Ovary (tissue), 10 donors: ENCODE measurements at places on chromosomes 2 and 18. TPM values are rescaled to one million over a fixed set of nuclear protein-coding genes. Genes with fewer than 3 reads are reported as not detected.

Gene TUBA3E
- 0.52 TPM for total RNA-seq

- no peak for DNase-seq
These were observed 990 bp upstream of the GDF7 start for GRCh38 chr2:20666005-20666303.

Gene CRACDL
- 22.4 TPM for total RNA-seq

DNA sequence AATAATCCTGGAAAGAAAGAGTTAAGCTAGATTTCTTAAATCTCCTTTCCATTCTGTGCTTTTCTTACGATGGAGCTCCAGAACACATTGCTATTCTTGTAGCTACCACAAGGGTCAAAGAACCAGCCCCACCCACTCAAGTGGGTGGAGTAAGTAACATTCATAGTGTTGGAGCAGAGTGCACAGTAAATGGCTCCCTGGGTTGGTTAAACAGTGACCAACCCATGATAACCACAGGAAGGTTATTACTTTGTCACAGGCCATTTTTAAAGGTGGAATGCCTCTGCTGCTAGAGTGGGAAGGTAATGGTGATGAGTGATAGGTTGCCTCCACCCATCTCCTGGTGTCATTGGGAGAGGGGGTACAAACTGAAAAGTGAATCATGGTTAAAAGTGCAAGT is 13.9 kb downstream of the ARPC2 start:
- no peak for DNase-seq

Gene MC4R
- total RNA-seq = not detected

DNA sequence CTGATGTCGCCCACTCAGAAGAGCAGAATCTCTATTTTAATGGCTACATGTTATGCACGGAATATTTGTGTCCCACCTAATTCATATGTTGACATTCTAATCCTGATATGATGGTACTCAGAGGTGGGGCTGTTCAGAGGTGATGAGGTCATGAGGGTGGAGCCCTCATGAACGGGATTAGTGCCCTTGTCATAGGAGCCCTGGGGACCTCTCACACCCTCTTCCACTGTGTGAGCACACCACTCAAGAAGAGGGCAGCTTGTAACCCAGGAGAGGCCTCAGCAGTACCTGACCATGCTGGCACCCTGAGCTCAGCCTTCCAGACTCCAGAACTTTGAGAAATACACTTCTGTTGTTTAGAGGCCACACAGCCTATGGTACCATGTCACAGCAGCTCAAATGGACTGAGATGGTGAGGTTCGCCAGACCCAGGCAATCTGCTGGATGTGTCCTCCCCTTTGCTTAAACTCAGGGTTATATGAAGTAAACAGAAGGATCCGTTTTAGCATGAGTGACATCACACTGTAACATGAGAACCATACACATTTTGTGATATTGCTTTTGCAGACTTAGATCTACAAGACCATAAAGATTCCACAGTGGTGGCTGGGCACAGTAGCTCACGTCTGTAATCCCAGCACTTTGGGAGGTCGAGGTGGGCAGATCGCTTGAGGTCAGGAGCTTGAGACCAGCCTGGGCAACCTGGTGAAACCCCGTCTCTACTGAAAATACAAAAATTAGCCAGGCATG is 48.7 kb downstream of the ATOH8 start:
- DNase-seq = no peak

- no peak for DNase-seq
These were observed 27.1 kb downstream of the PCARE start for GRCh38 chr2:29047083-29047845.

DNA sequence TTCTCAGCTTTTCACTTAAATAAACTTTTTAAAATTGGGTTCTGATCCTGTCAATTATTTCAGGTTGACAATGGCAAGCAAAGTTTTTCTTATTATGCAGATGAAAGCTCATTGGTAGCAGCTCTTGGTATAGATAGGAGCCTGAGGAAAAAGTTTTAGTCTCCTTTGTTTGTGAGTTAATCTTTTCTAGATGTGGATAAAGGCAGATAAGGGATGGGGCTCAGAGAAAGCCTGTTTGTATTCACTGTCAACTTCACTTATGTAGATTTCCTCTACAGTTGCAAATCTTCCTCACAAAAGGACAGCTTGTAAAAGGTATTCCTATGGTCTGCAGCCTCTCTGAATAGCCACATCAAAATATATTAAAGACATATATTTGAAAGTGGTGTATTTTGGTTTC is 224.5 kb upstream of the SPOPL start:
- no peak for DNase-seq

Gene VSNL1
- 2.6 TPM for total RNA-seq

Gene GALNT5
- total RNA-seq = not detected

GRCh38 chr2:660029-660428 is 17.2 kb downstream of the TMEM18 start:
- no peak for DNase-seq

DNA sequence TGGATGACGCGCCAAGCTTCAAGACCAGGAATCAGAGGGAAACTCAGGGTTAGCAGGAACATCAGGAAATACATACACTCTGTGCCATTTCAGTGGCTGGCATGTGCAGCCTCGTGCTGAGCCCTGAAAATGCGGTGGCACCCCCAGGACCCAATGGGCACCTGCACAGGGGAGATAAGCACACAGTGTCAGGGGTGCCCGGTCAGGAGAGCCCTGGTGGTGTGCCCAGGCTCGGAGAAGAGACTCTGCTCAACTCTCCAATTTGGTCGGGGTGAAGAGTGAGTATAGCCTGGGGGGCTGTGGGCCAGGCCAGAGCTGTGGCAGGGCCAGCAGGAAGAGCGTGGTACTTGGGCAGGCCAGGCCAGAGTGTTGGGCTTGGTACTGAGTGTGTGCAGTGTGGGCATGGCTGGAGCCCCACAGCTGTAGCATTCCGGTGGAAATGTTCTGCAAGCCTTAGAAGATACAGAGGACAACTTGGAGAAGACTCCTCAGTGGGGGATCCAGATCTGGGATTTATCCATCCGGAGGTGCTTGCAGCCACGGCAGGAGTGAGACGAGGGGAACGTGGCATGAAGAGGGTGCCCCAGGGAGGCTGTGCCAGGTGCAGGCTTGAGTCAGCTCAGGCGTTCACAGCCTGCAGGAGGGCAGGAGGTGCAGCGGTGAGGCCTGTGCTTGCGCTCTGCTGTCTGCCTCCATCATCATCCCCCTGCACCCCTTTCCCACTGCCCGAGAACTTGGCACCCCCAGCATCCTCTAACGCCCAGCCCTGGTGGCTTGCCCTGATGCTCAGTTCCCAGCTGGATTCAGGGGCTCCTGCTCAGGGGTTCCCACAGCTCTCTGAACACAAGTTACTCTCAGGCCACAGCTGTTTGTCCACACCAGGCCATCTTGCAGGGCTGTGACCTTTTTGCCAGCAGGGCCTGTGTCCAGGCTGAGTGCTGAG is 451.7 kb upstream of the HS6ST1 start:
- no peak for DNase-seq
